RKO (cell line): ENCODE measurements at places on chromosomes 12 and 14.
A peak's percentile ranks its signal among the peaks of the same experiment; 100 is the strongest.

GRCh38 chr12:7136071-7136470, 5.9 kb downstream of the CLSTN3 start:
- no peak for DNase-seq

GRCh38 chr12:26666286-26666685, 166.7 kb downstream of the ITPR2 start:
- DNase-seq: no peak

DNA sequence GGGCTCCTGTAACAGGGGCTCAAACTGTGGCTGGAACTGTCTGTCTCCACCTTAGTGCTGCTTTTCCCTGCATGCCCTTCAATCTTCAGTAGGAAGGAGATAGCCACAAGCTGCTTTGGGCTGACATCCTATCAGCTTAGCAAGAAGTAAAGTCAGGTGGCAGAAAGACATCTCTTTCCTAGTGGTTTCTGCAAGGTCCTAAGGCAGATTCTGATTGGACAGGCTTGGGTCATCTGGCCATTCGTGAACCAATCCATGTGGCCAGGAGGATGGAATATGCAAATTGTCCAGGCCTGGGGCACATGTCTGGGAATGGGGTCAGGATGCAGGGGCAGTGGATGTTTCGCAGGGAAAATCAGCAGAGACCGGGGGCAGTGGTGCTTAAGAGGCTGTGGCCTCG, 5.2 kb downstream of the RITA1 start:
- peak; percentile 79 for DNase-seq

GRCh38 chr12:116165036-116165425, 112.5 kb downstream of the MED13L start:
- peak; percentile 57 for DNase-seq

- DNase-seq: peak; percentile 85
These were observed 966 bp downstream of the BICD1 start for GRCh38 chr12:32107359-32108267.

DNA sequence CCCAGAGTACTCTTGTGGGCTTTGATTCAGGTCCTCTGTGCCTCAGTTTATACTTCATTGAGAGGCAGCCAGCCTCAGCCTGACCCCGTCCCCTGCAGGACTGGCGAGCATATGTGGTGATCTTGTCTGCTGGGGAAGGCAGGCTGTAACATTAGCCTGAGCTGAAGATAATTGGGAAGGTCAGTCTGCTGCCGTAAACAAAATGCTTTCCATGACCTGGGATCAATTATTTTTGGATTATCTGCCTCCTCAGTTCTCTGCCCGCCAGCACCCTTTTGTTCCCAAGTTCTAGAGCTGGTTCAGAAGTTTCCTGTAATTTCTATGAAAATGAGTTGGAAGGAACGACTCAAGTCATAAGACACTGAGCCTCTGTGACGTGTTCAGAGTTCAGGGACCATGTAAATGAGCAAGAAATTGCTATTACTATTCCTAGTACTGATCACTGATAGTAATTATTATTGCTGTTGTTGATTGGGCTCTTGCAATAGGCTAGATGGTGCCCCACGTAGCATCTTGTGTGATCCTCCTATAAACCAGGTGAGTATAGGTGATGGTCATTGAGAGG, 4.5 kb downstream of the ORAI1 start:
- no peak for DNase-seq

DNA sequence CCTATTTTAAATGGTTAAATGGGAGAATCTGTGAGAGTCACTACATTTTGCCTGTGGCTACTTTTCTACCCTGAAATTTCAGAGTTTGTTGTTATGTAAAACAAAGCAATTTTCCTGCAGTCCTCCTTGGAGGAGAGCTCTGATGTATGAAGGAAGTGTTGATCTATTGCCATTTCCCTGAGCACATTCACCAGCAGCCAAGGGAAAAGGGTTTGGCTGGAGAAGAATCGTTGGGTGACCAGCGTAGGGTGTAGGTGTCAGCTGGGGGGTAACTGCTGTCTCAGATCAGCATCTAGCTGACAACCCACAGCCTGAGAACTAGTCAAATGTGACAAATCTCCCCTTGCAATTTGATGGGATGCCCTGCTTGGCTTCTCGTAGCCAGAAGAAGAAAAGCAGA, 230.5 kb downstream of the PDZRN4 start:
- no peak for DNase-seq

GRCh38 chr12:108831309-108831991, 25.9 kb downstream of the SSH1 start:
- no peak for DNase-seq

GRCh38 chr14:39184628-39185255, 9.7 kb downstream of the PNN start:
- DNase-seq: no peak

DNA sequence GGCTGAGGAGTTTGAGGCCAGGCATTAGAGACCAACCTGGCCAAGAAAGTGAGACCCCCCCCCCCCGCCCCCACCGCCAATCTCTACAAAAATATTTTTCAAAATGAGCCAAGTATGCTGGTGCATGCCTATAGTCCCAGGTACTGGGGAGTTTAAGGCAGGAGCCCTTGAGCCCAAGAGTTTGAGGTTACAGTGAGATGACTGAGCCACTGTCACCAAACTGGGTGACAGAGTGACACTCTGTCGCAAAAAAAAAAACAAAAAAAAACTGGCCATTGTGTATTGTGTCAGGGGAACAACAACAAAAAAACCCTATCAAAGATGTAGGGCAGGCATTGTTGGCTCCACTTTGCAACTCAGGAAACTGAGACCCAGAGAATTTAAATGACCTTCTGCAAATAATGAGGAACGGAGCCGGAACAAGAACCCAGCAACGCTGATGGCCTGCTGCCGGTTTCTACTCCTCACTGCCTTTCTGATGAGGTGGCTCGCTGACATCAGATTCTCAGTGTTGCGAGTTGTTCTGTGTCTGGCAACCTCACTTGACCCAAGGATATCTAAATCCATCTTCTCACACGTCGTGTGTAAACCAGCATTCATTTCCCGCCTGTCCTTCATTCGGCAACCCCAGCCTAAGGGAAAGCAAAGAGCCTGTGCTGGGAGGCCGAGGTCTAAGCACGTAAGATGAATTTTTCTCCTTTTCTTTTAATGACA, 195.2 kb upstream of the CRY1 start:
- no peak for DNase-seq
